ENCODE measurements at places on chromosomes 13 and 19.

- DNase-seq: no peak
Observed at GRCh38 chr13:40120781-40121180, 465.3 kb downstream of the COG6 start.

- no peak for DNase-seq
Observed at GRCh38 chr19:2230033-2230531, 6.0 kb downstream of the PLEKHJ1 start.

GRCh38 chr13:59587971-59588716, 575.6 kb downstream of the DIAPH3 start:
- no peak for DNase-seq

DNA sequence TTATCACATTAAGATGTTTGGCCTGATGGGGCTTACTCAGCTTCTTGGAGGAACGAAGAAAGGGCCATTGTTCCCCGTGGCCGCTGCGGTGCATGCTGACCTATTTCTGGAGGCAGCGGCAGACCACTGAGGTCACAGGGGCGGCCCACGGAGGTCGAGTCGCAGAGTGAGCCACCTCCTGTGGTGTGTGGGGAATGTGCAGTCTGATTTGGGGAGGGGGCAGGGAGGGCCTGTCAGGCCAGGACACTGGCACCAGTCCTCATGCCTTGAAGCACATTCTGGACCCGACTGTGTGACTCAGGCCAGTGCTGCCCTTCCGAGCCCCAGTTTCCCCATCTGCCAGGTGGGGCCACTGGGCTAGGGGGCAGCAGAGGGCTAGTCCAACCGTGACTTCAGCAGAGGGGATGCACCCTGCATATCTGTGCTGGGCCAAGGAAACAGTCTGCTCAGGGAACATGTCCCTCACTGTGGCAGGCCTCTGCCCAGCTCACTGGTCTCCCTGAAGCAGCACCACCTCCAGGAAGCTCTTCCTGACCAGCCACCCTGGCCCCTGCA, 6.3 kb downstream of the SLC7A10 start:
- no peak for DNase-seq

GRCh38 chr19:16976446-16976845, 50.2 kb downstream of the CPAMD8 start:
- DNase-seq: no peak

- DNase-seq: no peak
Observed at GRCh38 chr19:12884926-12885748, 1.9 kb downstream of the KLF1 start.

DNA sequence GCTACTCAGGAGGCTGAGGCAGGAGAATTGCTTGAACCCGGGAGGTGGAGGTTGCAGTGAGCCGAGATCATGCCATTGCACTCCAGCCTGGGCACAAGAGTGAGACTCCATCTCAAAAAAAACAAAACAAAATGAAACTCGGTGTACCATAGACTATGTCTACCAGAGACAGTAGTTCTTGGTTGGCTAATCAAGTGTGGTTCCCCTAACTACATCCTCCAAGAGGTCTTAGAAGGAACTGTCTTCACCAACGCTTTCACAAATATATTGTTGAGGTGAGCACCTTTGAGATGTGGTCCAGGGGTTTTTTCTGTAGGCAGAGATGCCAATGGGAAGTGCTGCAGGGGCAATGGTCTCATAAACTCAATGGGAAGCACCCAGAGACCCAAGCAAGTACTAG, 48.0 kb downstream of the RFC3 start:
- DNase-seq: no peak

GRCh38 chr13:42497798-42498197, 76.2 kb upstream of the TNFSF11 start:
- no peak for DNase-seq

- DNase-seq: no peak
Observed at GRCh38 chr13:98548230-98548629, 28.7 kb downstream of the STK24 start.

GRCh38 chr13:80101040-80101439, 239.9 kb downstream of the SPRY2 start:
- no peak for DNase-seq

DNA sequence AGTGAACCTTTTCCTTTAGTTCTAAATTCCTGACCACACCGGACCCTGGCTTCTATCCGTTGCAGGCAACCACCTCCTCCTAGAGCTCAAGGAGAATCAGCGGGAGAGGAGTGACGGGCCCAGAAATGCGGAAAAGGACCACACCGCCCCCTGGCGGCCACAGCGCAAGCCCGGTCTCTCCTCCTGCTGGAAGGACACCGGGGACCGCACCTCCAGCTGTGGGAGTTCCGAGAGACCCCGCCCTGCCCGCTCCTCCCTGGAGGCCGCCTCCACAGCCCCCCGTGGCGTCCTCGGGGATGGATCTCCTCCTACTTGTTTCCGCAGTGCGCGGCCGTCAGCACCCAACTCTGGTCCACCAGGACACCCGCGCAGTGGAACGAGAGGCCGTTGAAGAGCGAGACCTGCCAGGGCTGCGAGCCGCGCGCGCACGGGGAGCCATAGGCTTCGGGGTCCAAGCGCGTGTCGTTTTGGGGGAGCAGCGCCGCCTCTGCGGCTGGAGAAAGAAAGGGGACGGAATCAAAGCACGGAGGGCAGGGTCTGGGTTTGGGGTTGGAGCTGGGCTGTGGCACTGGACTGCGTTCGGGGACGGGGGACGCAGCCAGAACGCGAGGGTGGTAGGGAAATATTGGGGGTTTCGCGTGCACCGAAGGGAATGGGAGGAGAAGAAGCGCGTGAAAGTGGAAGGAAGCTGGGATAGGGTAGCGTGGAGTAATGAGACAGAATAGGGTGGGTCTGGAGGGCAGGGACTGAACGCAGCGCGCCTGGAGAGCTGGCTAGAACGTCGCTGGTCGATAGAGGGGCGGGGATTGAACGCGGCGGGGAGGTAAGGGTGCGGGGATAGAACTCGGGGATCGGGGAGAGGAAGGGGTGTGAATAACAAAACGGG, 2.5 kb downstream of the KLK10 start:
- no peak for DNase-seq

DNA sequence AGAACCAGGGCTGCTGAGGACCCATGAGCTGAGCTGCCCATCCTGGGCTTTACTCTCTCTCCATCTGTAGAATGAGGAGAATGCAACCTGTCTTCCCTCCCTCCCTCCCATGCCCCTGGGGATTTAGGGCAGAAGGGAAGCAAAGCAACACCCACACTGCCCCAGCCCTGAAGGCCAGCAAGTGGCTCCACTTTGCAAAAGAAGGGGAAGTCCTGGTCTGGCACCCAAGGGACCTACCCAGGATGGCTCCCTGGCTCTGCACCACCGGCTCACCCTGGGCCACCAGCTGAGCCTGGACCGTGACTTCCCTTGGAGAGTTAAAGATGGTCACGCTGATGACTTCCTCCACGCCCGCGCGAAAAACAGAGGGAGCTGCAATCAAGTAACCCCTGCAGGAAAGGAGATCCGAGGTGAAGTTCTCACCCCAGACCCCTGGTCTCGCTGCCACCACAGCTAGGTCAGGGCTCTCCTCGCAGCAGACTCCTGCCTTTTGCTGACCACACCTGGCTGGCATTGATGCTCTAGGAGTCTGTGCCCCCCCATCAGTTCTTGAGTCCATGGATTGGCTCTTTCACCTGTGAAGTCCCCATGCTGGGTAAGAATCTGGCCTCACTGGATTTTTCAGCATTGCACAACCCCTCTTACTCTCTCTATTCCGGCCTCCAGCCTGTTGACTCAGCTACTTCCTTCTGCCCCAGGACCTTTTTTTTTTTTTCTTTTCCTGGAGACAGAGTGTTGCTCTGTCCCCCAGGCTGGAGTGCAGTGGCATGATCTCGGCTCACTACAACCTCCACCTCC, 4.6 kb downstream of the CPAMD8 start:
- no peak for DNase-seq

- DNase-seq: no peak
Observed at GRCh38 chr19:49104229-49104864, 9.8 kb upstream of the LIN7B start.

GRCh38 chr19:31338069-31338776, 11.0 kb downstream of the TSHZ3 start:
- DNase-seq: no peak

DNA sequence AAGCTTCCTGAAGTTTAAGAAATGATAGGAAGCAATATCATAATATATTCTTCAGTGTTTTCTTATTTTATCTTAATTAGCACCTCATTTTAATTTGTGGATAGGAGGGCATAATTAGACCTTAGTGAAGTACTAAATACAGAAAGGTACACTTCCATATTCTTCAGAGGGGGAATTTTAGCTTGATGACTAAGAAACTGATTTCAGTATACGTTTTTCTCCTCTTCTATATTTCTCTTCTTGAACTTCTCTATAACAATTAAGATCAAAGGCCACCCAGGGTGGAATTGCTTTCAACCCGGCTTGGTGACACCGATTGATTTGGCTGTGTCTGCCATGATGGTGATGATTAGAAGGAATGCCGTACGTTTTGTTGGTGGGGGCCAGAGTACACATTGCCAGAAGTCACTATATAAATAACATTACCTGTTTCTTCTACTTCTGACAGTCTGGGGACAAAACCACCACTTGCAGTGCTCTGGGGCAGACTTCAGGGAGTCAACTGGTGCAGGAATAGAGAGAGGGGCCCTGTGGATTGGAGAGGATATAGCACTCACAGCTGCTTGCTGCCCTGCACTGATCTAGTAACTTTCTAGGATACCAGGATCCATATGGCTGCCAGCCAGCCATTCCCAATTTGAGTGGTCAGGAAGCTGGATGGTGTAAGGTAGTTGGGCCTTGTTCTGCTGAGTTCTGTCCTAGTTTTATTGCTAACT, 73.8 kb downstream of the SPATA13 start:
- no peak for DNase-seq

GRCh38 chr19:45016388-45017314, 15.4 kb downstream of the RELB start:
- peak; percentile 51 for DNase-seq

GRCh38 chr19:20151617-20152145, 15.3 kb upstream of the ZNF486 start:
- DNase-seq: no peak

DNA sequence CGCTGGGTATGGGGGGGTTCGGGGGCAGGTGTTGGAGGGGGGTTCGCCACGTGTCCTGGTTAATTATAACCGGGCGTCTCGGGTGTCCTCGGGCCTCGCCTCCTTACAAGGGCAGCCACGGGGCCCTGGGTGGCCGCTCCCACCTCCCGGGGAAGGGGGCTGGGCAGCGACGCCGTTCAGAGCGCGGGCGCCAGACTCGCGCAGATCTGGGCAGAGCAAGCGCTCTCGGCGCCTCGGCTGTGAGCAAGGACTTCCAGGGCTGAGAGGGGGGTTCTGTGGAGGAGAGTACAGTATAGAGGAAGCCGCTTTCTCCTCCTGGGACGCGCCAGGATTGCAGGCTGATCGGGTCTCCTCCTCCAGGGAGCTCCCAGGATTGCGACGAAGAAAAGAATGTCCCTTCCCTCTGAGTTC, 1.0 kb upstream of the CKM start:
- no peak for DNase-seq

DNA sequence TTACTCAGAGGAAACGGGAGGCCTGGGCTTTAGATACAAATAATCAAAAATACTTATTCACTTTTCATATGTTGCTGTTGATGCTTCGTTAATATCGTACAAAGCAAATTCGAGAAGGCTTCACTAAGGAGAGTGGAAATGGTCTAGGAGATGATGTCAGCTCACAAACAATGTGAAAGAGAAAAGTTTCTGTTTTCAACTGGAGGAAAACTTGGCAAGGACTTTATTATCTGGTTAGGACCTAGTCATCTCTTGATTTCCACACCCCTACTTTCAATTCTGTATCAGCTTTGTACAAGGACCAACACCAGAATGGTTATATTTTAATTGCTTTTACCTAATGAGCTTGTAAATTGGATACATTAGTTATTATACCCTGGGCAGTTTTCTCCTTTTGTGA, 88.0 kb downstream of the SLC10A2 start:
- DNase-seq: no peak

DNA sequence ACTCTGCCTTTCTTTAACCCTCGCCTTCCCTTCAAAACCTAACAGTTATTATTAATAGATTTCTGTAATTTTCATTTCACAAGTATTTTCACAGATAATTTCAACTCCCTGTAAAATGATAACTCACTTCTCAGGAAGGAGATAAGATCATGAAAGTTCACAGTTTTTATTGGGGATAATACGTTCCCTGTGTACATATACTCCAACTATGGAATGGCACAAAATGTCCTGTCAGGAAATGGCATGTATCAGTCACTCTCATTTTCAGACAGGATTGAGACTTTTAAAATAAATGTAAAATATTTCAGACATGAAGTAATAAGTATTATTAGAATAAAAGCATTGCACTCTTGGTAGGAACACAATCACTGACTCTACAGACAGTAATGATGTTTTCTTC, 932 bp upstream of the TRAPPC2B start:
- no peak for DNase-seq

GRCh38 chr13:53216773-53217172, 188.2 kb downstream of the OLFM4 start:
- no peak for DNase-seq

- DNase-seq: no peak
Observed at GRCh38 chr13:66835040-66835628, 395.0 kb downstream of the PCDH9 start.

GRCh38 chr13:97249093-97249795, 27.1 kb downstream of the MBNL2 start:
- no peak for DNase-seq

DNA sequence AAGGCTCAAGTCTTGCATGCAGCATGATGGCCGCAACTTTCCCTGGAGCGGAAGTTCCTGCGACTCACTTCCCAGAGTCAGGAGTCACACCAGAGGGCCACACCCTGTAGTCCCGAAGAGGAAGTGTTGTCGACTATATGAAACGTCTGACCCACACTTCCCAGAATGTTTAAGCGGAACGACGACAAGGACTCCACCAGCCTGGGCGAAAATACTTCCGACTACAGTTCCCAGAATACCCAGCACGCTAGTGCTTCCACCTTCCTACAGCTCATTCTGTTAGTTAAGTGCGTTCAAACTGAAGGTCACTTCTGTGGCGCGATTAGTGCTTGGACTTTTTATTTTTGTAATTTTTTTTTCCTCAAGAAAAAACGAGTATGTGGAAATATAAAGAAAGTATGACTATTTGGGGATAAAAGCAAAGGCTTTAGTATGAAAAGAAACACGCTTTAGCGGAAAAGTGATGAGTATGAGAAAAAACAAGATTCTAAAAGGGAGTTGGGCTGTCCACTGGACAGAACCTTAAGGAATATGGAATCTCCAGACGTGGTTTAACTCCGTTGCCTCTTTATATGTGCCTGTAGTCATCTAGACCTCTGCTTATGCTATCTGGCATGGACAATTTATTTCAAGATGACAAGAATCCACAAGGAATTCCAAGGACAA, 15.5 kb upstream of the ZNF112 start:
- DNase-seq: no peak

DNA sequence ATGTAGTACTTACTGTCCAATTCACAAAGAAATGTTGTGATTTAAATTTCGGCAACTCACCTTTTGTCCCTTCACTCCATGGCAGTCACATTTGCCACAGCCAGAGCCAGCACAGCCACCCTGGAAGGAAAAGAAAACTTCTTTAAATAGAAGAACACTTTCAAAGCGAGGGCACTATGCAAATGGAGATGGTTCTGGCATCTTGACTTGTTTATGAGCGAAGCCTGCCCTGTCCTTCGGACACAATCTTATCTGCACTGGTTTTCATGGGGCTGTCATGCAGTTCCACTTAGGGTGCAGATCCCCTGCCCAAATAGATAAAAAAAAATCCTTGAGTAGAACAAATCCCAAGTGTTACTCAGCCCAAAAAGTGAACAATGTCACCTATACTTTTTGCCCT, 64.3 kb downstream of the COL4A1 start:
- DNase-seq: no peak

Measured in AG09319 (cell line).